ENCODE measurements at places on chromosomes 6 and 20.

DNA sequence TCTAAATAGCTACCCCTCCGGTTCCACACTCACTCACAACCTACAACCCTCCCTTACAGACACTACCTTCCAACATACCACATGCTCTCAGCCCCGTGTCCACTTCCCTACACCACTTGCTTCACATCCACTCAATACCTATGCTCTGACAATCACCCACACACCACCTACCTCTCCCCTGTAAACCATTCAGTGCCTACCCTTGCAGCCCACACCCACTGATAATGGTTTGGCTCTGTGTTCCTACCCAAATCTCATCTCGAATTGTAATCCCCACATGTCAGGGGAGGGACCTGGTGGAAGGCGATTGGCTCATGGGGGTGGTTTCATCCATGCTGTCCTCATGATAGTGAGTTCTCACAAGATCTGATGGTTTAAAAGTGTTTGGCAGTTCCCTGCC, 9.8 kb upstream of the ZNF343 start:
- no peak for DNase-seq

DNA sequence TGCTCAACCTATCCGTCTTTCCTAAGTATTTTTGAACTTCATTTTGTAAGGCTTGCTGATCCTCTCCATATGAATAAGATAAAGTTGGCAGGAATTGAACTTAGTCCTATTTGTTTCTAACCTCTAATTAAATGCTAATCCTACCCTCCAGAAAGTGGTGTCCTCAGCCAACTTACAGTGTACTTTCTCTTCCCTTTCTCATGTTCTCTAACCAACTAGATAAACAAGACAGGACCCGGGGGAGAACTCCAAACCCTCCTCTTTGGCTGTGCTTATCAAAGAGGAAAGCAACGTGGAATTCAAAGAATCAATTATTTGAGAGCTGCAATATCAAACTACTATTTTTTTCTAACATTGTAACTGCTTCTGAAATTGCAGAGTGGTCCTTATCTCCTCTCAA, 56.5 kb upstream of the NRSN1 start:
- no peak for DNase-seq

GRCh38 chr6:101537753-101538316, 144.3 kb downstream of the GRIK2 start:
- DNase-seq, result no peak

DNA sequence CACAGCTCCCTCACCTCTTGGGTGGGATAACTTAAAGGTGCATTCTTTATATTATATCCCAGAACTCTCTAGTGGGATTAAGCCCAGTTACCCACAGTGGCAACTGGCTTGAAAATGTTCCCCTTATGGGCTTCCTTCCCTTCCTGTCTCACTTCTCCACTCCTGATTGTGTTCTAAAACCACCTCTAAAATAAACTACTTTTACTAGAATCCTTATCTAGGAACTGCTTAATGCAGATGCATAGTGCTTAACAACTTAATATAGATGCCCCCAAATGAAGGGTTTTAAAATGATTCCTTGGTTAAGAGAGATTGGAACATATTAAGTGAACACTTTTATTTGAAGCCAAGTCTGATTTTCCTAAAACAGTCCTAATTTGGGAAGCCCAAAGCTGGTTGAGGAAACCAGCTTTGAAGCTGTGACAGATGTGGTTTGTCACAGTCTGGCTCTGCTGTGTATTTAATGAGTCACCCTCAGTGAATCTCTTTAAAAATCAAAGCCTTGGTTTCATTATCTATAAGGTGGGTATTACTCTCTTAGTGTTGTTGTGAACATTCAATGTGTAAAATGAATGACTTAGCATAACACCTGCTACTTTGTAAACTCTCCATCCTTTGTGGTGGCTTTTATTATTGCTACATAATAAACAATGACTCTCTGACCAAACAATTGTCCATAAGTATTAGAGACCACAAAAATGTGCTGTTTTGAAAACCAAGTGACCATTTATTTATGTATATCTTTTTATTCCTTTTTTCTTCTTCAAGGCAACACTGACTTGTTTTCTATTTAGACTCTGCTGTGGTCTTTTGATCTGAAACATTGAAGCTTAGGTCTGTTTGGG, 24.4 kb downstream of the PLCB1 start:
- no peak for DNase-seq

DNA sequence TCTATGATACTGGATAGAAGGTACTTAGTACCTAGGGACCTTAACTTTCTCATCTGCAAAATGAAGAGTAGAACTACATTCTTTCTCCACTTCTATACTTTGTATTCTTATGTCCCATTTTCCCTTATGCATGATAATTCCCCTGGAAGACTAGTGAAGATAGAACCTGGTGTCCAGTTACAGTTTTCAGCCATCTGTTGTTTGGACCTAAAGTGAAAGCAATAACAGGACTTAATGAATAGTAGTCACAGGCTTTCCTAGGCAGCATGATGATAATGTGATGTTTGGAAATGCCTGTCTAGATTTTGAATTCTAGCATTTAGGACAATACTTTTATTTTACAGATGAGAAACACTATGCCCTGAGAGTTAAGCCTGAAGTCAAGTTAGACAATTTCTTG, 153.8 kb downstream of the RIMS1 start:
- DNase-seq, result no peak

All from D341Med (cell line).